ENCODE measurements at places on chromosomes 2 and 18. TPM values are rescaled to one million over a fixed set of nuclear protein-coding genes. Genes with fewer than 3 reads are reported as not detected.

The GATA6 gene
- total RNA-seq, result 14.9 TPM

The ATP8B1 gene
- total RNA-seq, result 8.9 TPM

The TTN gene
- under 0.01 TPM for total RNA-seq

The CAVIN2 gene
- 13.0 TPM for total RNA-seq

The IL36A gene
- not detected for total RNA-seq

The IL18RAP gene
- total RNA-seq, result not detected

The CCDC141 gene
- total RNA-seq, result not detected

The CRACDL gene
- total RNA-seq, result not detected

The SCG2 gene
- total RNA-seq, result under 0.01 TPM

The ANO7 gene
- total RNA-seq, result not detected

The NYAP2 gene
- total RNA-seq, result not detected

The ASB18 gene
- total RNA-seq, result not detected

The TRAK2 gene
- total RNA-seq, result 37.8 TPM

The MAIP1 gene
- total RNA-seq, result 32.3 TPM

The RELCH gene
- total RNA-seq, result 21.3 TPM

The GNLY gene
- total RNA-seq, result not detected

The DCDC2C gene
- total RNA-seq, result not detected

The SCTR gene
- not detected for total RNA-seq

The TTC27 gene
- 25.0 TPM for total RNA-seq

The GKN1 gene
- not detected for total RNA-seq

The BARD1 gene
- 8.9 TPM for total RNA-seq

The BOLL gene
- total RNA-seq, result not detected

The NR4A2 gene
- 0.18 TPM for total RNA-seq

The INO80C gene
- total RNA-seq, result 7.2 TPM

The ACADL gene
- not detected for total RNA-seq

The DLGAP1 gene
- not detected for total RNA-seq

The SERPINB8 gene
- 19.8 TPM for total RNA-seq

The CDH2 gene
- 22.5 TPM for total RNA-seq

The ANKRD30BL gene
- not detected for total RNA-seq

The TBC1D8 gene
- total RNA-seq, result 7.5 TPM

All from myometrial cell (primary cell).